ENCODE measurements at places on chromosomes 11 and 22.

GRCh38 chr22:38938925-38939324, 18.5 kb upstream of the APOBEC3A start:
- no peak for DNase-seq

- no peak for DNase-seq
Measured at GRCh38 chr11:34644669-34645406, 23.9 kb downstream of the EHF start.

- DNase-seq: no peak
Measured at GRCh38 chr22:18999416-18999815, 63.3 kb upstream of the PRODH start.

GRCh38 chr22:38696606-38697424, 3.9 kb downstream of the JOSD1 start:
- DNase-seq: no peak

DNA sequence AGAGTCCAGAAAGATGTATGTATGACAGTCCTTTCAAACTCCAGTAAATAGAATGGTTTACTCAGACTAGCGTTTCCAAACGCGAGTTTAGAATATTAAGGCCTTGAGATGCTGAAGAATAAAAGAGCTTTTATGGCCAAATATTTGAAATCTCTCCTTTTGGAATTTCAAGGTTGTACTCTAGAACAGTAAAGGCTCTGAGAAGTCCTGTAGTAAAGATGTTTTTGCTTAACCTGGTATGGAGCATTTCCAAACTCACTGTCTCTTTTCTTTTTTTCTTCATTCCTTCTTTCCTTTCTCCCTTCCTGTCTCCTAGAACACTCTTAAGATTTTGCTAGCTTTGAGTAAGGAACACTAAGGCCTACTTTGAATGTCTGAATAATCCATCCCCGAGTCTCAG, 91.4 kb upstream of the RAG2 start:
- DNase-seq: no peak

DNA sequence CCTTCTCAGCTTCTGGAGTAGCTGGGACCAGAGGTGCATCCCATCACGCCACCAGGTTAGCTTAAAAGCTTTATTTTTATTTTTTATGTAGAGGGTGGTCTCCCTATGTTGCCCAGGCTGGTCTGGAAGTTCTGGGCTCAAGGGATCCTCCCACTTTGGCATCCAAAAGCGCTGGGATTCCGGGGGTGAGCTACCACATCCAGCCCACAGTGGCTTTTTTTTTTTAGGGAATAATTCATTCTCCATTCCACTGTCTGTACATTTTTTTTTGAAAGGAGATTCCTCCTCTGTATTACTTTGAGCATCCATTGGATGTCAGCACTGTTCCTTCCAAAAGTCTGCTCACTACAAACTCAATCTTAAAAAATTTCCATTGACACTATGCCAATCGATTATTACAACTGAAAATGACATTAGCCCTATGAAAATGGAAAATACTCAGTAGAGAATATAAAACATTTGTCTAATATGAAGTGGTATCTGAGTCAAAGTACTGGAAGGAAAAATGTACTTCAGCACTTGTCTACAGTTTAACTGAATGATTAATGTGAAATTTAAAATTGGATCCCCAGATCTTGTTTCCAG, 1.3 kb upstream of the LPXN start:
- no peak for DNase-seq

DNA sequence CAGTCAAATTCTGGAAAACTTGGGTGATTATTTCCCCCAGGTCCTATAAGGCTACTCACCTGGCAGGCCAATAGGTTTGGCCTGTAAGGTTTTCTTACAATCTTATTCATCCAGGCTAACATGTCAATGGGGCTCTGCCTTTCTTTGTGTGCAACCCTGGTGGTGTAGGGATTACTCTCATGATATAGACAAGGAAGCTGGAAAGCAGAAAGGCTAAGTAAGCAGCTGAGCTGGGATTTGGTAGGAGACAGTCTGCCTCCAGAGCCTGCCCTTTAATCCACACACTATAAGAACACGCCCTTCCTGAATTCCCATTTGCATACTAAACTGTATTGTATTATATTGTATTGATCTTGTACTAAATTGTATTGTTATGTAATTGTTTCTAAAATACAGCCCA, 373.3 kb upstream of the CCDC90B start:
- no peak for DNase-seq

DNA sequence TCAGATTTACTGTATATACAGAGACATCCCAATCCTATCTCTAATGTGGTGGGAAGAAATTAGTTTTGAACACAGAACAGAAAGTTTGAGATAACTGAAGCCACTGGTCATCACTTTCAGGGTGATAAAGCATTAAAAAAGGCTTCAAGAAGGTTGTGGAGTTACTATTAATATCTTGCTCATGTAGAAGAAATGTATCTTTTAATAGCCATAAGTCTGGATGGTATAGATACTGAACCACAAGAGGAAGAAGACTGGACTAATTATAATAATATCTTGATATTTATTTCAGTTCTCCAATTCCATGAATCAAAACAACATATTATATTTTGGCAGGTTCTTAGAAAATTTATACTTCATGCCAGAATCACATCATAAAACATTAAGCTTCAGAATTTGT, 137.1 kb downstream of the TMEM135 start:
- DNase-seq: no peak

- DNase-seq: no peak
Measured at GRCh38 chr11:75562836-75563484, 907 bp downstream of the SERPINH1 start.

DNA sequence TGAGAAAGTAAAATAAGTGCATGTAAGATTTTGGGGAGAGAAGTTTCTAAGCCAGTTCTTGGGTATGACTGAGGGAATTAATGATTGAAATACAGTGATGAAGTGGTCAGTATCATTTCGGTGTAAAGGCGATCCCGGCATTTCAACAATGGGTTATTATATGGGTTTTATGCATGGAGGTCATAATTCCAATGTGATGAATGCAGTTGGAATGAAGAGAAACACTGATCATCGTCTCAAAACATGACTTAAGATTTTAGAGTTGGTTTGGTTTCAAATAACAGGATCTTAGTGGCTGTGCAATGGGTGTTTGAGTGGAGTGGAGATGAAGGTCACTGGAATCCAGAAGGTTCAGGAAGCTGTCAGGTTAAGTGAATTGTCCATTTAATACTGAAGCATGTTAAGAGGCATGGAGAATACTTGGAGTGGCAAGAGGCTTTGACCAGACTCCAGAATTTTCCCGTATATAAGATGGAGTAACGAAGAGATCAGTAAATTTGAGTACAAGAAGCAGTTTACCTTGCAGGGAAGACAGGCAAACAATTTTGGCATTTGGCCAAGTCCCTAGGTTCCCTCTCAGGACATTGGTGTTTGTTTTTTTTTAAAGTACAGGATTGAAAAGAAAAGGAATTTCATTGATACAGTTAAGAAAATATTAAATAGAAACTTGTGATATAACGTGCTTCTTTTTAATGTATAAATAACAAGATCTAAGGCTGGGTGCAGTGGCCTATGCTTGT, 96.4 kb upstream of the BIRC3 start:
- no peak for DNase-seq

DNA sequence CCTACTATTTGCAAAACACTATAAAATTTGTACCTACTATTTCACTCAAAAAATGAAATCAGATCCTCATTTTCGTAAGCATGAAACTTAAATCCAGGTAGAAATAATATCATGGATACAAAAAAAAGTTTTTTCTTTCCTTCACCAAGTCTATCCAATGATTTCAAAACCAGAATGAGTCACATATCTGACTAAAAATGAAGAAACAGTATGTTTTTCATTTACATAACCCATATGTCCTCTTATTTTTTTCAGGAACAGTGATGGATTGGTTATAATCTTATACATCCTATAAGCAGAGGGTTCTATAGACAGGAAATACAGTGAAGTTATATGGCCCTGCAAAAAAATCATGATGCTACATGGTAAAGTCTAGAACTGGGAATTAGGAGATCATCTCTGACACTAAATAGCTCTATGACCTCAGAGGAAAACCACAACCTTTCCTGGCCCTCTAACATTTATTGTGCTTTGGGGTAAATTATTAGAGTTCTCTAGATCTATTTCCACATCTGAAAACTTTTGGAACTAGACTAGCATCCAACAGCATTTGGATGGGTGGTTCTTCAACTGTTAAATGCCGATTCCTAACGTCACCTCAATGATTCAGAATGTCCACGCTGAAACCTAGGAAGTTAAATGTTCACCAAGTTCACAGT, 10.9 kb downstream of the MTMR2 start:
- no peak for DNase-seq

DNA sequence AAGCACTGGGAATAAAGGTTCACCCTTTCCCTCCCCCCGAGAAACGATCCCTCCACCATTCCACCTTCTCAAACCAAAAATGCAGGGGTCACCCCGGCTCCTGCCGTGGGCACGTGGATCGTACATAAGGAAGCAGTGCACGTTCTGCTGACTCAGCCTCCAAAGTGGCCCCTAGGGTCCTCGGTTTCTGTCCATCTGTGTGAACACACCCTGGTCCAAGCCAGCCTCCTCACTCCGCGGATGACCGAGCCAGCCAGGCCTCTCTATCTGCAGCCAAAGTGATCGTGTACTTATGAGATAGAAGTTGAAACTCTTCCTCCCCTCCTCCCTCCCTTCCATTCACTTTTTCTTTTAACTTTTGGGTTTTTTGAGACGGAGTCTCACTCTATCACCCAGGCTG, 16.2 kb downstream of the C11orf24 start:
- no peak for DNase-seq

DNA sequence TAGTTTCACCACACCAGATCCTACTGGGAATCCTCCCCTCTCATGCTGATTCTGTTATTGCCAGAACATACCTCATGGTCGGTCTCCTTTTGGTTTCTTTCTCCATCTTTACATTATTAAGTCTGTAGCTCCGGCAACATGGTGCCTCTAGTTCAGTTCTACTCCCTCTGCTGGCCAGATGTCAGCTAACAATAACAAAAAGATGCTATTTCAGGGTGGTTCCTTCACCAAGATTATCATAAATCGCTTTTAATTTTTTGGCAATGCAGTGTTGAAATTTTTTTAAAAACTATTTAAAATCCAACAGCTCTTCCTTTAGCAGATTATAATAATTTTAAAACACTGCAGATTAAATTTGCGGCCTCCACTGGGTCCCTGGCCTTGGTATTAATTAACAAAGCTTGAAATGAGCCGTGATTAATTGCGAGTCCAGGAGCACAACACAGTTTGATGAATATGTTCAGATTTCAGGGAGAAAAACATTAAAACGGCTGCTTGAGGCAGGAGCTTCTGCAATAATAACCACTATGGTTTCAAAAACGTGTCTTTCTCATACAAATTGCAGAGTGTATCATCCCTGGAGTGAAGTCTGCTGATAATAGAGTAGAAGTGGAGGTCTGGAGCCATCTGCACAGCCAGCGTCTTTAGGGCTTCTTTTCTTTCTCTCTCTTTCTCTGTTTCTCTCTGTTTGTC, 492.9 kb upstream of the KIRREL3 start:
- no peak for DNase-seq

- DNase-seq: no peak
Measured at GRCh38 chr22:27452922-27453321, 348.6 kb downstream of the MN1 start.

All from iPS DF 6.9 (cell line).